ENCODE measurements at places on chromosomes 11 and 22.

DNA sequence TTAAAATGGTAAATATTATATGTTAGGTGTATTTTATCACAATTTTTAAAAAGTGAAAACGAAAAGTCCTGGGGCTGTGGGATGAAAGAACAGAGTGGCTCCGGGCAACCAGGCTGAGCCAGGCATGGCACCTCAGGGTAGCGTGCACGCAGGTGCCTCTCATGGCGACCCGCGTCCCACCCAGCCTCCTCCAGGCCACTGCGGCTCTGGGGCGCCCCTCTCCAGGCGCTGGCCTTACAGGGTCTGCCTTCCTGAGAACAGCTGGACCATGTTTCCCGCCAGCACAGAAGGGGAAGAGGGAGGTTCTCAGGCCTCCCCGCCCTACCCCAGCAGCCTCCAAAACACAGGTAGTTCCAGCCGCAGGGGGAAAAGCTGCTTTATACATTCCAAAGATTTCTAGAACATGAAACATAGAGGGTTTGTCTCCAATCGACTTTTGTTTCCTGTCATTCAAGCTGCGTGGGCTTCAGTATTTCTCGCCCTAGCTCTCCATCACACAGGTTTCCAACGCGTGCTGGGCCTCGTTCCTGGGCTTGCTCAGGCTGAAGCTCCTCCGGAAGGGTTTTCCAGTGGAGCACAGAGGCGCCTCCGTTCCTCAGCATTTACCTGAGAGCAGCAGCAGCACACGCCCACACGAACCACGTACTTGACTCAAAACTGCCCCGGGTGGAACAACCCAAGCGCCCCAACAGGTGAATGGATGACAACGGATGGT lies 10.5 kb downstream of the EHD1 start:
- DNase-seq: no peak

DNA sequence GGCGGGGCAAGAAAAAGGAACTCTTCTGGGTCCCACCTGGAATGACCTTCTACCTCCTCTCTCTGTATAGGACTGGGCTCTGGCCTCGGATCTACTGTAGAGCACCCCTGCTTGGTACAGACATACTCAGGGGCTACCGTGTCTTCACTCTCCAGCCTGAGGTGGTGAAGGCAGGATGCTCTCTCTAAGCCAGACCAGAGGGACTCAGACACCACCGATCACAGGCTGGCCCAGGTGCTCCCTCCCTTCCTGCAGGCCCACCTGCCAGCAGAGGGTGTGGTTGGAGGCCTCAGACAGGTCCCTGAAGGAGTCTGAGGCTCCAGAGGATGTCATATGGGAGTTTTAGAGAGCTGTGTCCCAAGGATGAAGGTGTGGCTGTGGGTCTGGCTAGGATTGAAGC lies 4.1 kb downstream of the NHERF4 start:
- DNase-seq: no peak

GRCh38 chr11:2892967-2893528 lies 7.5 kb upstream of the CDKN1C start:
- DNase-seq: no peak

- DNase-seq: no peak
These were observed 63.0 kb downstream of the GAB2 start for GRCh38 chr11:78354408-78355308.

DNA sequence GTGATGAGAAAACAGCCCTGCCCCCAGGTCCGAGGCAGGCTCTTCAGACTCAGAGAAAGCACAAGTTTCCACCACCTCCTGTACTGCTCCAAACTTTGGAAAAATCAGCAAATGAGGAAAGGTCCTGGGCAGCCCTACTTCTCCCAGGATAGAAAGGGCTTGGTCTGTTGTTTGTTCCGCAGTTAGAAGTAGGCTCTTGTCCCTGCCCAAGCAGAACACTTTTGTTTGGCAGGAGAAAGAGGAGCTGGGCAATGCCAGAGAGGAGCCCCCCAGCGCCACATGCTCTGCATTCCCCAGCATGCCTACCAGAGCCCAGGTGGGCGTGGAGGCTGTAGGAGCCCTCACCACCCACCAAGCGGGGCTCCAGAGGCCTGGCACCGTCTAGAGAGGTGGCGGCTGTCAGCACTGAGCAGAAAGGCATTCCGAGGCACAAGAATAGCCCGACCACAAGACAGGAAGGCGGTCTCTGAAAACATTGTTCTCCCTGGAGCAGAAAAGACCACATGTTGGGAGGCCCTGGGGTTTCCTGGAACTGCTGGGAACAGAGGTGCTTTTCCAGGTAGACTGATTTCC lies 90.3 kb upstream of the CD82 start:
- no peak for DNase-seq

DNA sequence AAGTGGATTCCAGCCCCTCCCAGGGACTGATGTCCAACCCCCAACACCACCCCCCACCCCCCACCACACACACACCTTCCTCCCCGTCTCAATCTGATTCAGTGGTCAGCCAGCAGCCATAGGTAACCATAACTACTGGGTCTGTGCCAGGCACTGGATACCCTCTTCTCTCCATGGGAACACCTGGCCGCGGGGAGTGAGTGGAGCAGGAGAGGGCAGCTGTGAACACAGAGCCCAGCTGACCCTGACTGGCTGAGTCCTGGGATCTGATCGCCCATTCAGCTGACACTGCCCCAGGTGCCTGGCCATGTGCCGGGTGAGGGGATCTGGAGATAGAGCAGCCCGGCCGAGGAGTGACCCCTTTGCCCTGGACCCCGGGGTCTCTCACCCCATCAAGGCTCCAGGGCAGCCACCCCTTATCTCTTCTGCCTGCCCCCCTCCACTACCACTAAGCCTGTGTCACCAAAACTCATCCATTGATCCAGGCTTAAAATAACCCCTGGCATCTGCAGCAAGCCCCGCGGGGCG lies 2.6 kb upstream of the SHISA8 start:
- no peak for DNase-seq

DNA sequence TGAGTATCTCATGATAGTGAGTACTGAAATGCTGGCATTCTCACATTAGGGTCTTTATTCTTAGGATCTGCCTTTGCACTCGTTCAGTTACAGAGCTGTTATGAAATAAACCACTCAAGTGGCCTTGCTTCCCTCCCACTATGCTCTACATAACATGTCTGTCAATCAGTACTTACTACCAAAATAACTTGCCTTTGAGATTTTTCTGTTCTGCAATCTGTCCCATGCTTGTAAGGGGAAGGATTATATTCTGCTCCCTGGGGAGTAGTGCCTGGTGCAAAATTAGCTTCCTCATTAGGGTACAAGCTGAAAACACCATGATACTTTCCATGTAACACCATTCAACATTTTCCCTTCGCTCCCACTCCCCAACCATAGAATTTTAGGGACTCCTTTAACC lies 1.9 kb upstream of the GRAP2 start:
- DNase-seq: no peak

- no peak for DNase-seq
These were observed 1329.3 kb downstream of the TBC1D22A start for GRCh38 chr22:48091656-48092223.

DNA sequence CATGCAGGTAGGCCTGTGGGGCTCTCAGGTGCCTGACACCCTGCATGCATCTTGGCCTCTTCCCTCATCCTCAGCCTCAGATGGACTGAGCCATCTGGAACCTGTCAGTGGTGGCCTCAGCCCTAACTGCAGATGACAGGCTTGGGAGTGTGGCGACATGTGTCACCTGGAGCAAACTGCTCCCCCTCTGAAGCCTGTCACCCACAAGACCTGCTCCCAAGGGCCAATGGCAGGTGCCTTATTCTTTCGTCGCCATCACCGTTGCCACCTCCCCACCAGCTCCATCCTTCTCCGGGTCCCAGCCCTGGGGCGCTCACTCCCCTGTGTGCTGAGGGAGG lies 3.6 kb upstream of the SEPTIN5 start:
- no peak for DNase-seq

GRCh38 chr11:123407130-123407995 lies 22.7 kb upstream of the GRAMD1B start:
- DNase-seq: peak; percentile 5

GRCh38 chr11:61769169-61769920 lies 16.9 kb downstream of the MYRF start:
- no peak for DNase-seq

- DNase-seq: no peak
These were observed 237.6 kb upstream of the CCDC179 start for GRCh38 chr11:23097891-23098290.

GRCh38 chr11:43547430-43547831 lies 133.1 kb upstream of the HSD17B12 start:
- DNase-seq: no peak

- DNase-seq: no peak
These were observed 260.7 kb downstream of the MN1 start for GRCh38 chr22:27540656-27541396.

- DNase-seq: no peak
These were observed 169.4 kb upstream of the ZBED5 start for GRCh38 chr11:11027288-11027687.

DNA sequence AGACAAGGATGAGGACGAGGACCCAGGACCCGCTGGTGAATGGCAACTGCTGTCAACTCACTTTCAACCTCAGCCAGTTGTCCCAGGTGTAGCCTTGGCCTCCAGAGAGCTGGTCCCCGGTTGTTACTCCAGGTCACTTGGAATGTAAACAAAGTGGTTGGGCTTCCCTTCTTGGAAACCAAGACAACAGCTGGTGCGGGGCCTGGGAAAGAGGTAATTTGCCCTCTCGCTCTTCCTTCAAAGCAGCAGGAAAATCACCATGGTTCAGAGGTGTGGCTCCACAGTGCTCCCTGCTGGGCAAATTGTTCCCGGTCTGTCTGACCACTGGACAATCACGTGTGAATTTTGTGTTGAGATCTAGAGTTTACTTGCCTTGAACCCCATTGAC lies 15.0 kb downstream of the SLC1A2 start:
- DNase-seq: no peak

- peak; percentile 82 for DNase-seq
These were observed 1.6 kb downstream of the PIM3 start for GRCh38 chr22:49962012-49962750.

- no peak for DNase-seq
These were observed 5.3 kb upstream of the EFCAB6 start for GRCh38 chr22:43817402-43817801.

DNA sequence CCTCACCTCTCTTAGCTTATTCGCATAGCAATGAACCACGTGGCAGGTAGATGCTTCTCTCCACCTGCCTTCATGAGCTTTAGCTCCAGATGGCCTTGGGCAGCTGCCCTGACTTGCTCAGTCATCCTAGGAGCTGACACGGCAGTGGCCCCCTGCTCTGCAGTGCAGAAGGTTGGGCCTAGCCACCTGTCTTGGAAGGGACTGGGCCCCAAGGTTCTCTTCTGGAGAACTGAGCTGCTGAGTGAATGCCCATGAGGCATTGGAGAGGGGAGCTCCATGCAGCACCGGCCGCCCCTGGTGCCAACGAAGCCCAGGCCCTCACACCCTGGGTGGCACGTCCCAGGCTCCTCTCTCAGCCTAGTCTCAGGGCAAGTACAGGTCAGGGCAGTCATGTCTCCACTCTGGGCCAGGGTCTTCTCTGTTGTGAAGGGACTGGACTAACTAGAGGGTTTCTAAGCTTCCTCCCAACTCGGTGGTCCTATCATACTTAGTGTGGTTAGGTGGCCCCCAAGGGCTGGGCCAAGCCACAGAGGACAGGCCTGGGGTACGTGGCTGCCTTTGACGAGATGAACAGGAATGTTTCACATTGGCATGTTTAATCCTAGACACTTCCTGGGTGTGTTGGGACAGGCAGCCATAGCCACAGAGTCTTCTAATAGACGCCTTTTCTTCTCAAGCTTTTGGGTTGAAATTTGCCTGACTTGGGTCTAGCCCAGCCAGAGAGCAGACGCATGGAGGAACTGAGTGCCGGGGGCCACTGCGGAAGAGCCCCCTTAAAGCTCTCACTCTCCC lies 47.9 kb downstream of the ALX4 start:
- no peak for DNase-seq

DNA sequence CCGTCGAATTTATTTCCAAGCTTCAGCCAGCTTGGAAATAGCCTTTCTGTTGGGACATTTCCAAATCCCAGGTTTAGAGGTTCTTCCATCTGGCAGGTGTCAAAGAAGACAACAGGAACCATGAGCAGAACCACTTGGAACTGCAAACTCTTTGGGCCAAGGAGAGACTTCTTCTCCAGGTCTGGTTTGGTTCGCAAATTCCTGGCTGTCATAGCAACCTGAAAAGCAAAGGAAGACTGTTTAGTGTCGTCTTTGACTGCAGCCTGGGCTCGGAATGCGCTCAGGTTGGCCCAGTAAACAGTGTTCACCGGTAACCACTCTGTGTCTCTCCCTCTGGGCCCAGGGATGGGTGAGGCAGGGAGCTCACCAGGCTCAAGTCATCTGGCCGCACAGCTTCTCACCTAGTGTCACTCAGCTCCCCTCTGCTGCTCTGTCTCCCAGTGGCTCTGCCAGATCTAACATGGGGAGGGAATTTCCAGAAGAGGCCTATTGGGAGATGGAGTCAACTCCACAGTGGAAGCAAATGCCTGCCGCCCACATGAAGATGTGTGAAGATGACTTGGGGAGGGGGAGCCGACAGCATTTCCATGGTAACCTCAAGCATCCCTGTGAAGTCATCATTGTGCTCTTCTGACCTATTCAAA lies 11.9 kb upstream of the CLMP start:
- DNase-seq: no peak

DNA sequence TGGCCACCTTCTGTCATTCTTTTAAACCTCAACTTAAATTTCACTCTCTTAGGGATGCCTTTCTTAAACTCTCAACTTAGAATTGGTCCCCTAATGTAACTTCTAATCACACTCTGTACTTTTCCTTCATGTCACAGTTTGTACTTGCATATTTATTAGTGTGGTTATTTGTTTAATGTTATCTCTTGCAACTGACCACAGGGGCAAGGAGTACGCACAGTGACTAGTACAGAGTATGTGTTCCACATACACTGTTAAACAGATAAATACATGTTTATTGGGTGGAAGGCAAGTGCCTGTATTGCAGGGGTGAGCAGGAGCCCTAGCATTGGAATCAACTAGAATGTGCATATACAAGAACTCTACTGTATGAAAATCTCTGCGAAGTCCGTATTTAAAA lies 554.0 kb downstream of the INSC start:
- DNase-seq: no peak

GRCh38 chr11:78432956-78433355 lies 15.3 kb upstream of the GAB2 start:
- DNase-seq: no peak

- no peak for DNase-seq
These were observed 40.4 kb downstream of the TNRC6B start for GRCh38 chr22:40218152-40218551.

DNA sequence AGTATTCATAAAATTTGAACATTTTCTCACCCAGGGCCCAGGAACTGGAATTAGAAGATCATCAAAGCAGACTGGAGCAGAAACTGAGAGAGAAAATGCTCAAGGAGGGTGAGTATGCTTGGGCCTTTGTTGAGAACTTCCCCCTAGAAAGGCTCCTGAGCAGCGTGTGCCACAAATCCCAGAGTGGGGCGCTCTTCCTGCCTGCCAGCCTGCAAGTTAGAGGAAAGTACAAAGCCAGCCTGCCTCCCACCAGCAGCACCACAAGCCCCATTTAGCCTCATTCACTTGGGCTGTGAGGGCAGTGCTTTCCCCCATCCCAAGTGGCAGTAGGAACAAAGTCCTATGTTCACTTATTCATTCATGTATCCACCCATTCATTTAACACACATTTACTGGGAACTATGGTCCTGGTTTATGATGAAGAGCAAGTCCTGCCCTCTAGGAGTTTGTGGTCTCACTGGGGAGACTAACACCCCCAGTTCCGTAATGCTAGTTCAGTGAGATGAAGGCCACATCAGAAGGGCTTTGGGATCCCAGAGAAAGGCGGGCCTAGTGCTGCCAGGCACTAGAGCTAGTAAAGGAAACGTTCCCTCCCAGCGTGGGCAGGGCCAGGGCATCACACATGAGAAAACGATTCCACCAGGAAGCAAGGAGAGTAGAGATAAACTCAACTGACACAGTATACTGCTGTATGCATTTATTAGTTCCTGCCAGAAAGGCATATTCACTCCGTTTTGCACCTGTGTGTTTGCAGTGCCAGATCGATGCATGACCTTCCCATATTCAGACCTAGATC lies 22.4 kb upstream of the PARVA start:
- DNase-seq: no peak

All from activated CD4-positive, CD25-positive, alpha-beta regulatory T cell (primary cell).